ENCODE measurements at places on chromosomes 16 and 17.

GRCh38 chr17:38743556-38744171, 4.5 kb downstream of the PCGF2 start:
- no peak for DNase-seq

DNA sequence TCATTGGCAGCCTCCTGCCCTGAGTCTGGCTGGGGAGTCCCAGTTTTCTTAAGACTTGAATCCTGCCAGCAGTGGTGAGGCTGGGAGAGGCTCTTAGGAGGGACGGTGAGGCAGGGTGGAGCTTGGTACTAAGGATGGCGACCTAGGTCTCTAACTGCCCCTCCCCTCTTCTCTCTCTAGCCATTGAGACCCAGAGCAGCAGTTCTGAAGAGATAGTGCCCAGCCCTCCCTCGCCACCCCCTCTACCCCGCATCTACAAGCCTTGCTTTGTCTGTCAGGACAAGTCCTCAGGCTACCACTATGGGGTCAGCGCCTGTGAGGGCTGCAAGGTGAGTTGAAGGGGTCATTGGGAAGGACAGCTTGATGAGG, 16.4 kb downstream of the GJD3 start:
- DNase-seq = no peak

- peak; percentile 85 for DNase-seq
Measured at GRCh38 chr17:38719943-38720641, 10.0 kb upstream of the CISD3 start.

DNA sequence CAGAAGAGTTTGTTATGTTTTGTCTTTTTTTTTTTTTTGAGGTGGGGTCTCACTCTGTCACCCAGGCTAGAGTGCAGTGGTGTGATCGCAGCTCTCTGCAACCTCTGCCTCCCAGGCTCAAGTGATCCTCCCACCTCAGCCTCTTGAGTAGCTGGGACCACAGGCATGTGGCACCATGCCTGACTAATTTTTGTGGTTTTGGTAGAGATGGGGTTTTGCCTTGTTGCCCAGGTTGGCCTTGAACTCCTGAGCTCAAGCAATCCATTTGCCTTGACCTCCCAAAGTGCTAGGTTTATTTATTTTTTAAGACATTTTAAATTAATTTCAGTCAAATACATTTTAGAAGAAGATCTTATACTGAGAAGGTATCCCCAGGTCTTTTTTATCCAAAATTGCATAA, 366.7 kb downstream of the KCNJ2 start:
- DNase-seq = no peak

- DNase-seq = no peak
Measured at GRCh38 chr16:75928295-75928694, 202.0 kb upstream of the CPHXL start.

GRCh38 chr17:68482576-68483041, 25.3 kb upstream of the WIPI1 start:
- DNase-seq = no peak
